ENCODE measurements at places on chromosomes 11 and 22. TPM values are rescaled to one million over a fixed set of nuclear protein-coding genes. Genes with fewer than 3 reads are reported as not detected.
A peak's percentile ranks its signal among the peaks of the same experiment; 100 is the strongest.

GRCh38 chr11:83034673-83035014 is 37.1 kb downstream of the RAB30 start:
- no peak for DNase-seq

The RIC3 gene
- not detected for total RNA-seq

The DRD4 gene
- total RNA-seq: under 0.01 TPM

GRCh38 chr22:30922151-30922611 is 46.4 kb downstream of the MORC2 start:
- DNase-seq: peak; percentile 81

- DNase-seq: no peak
Measured at GRCh38 chr11:19321351-19321750, 80.6 kb upstream of the E2F8 start.

DNA sequence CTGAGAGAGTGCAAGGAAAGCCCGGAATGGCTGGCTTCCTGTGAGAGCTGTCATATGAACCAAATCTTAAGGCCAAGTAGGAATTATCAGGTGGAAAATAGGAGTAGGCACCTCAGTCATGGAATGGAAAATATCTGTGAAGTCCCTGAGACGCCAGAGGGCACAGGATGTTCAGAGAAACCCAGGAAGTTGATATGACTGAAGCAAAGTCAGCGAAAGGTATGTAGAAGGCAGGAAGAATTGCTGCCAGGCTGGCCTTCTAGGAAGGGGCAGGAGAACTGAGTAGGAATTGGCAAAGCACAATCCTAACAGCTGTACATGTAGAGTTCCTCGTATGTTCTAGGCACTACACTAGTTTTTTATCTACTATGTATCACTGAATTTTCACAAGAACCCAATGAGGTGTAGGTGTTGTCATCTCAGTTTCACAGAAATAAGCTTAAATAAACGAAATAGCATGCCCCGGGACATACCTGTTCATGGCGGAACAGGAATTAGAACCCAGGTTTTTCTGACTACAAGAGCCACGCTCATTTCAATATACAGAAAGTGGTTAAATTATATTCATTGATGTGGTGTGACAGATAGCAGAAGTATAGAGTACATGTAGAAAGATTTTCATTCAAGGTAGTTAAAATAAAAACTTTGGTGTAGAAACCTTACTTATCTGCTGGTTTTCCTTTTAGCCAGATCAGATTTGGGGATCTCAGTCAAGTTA is 17.0 kb downstream of the HMGXB4 start:
- DNase-seq: peak; percentile 31

The MFNG gene
- 228 TPM for total RNA-seq

GRCh38 chr22:29830585-29830984 is 7.5 kb downstream of the ASCC2 start:
- peak; percentile 3 for DNase-seq

The TTC36 gene
- total RNA-seq: 3.2 TPM

GRCh38 chr11:120344302-120345004 is 8.2 kb downstream of the ARHGEF12 start:
- DNase-seq: no peak

DNA sequence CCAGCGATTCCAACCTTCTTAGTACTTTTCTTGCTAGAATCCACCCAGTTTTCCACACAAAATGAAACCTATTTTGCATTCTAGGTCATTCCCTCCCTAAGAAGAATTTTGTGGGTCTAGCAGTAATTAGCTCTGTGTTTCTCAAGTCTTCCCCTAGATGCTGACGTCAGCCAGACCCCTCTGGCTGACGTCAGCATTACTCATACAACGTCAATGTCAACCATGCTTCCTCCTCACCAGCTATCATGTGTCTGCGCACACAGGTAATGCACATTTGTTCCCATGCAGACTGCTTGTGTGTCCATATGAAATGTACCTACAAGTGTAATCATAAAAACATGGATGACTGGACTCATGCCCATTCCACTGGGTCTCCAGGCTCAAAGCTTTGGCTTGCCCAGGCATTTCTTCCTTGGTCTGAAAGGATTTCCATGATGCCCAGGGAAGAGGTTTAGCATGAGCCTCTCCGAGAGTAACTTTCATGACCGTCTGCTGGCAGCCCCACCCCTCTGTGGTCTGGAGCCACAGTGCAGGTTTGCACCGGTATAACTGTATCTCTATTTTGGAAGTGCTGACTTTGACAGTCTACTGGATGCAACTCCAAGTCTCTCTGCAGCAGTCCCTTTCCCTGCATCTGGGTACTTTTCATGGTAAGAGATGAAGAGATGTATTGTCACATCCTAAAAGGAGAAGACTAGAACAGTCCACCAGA is 58.6 kb downstream of the DSCAML1 start:
- no peak for DNase-seq

The TMPRSS13 gene
- total RNA-seq: not detected
